ENCODE measurements at places on chromosomes 16 and 17.

DNA sequence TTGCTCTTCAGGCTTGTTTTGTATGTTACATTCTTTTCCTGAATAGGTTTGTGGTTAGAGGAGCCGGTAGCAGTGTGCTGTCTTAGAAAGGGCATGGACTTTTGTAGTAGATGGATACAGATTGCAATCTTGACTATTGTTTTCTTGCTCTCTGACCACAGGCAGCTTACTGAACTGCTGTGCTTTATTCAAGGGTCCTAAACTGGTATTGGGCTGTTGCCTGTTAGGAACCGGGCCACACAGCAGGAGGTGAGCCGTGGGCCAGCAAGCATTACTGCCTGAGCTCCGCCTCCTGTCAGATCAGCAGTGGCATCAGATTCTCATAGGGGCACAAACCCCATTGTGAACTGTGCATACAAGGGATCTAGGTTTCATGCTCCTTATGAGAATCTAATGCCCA is 373.9 kb downstream of the CPPED1 start:
- DNase-seq = no peak

GRCh38 chr17:64423881-64424280 is 25.0 kb upstream of the MILR1 start:
- no peak for DNase-seq

- DNase-seq = no peak
Observed at GRCh38 chr16:1701216-1701878, 4.6 kb upstream of the MAPK8IP3 start.

GRCh38 chr16:4327386-4328045 is 11.6 kb downstream of the GLIS2 start:
- peak; percentile 10 for DNase-seq

- peak; percentile 52 for DNase-seq
Observed at GRCh38 chr17:15502369-15503112, 35.1 kb upstream of the CDRT4 start.

DNA sequence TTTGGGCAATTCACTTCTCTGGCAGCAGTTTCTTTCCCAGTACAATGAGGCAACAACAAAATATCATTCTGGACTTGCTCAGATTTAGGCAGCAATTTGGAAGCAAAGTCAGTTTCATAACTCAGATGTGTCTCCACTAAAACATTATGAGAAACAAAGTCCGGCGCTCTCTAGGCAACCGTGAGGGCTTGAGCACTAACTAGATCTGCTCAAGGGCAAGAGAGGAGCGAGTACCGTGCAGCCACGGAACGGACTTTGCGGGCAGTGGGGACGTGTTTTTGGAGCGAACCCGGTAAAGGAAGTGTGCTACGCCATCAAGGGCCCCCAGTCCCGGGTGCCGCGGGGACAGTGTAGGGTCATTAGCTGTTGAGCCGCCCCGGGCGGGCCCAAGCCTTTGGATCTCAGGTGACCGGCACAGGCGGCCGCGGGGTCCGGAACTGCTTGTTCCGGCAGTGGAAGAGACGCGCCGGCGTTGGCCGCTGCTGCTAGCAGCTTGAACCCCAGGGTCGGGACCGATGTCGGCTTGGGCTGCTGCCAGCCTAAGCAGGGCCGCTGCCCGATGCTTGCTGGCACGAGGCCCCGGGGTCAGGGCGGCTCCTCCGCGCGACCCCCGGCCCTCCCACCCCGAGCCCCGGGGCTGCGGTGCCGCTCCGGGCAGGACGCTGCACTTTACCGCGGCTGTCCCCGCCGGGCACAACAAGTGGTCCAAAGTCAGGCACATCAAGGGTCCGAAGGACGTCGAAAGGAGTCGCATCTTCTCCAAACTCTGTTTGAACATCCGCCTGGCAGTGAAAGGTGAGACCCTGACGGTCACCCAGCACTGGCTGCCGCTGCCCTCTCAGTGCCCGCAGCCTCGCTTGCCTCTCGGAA is at the start of gene TACO1:
TACO1 (plus strand) TSS at position 327 of the 870 bp plus-strand sequence; CDS start at position 516, 189 bp downstream.
- DNase-seq = peak; percentile 72

DNA sequence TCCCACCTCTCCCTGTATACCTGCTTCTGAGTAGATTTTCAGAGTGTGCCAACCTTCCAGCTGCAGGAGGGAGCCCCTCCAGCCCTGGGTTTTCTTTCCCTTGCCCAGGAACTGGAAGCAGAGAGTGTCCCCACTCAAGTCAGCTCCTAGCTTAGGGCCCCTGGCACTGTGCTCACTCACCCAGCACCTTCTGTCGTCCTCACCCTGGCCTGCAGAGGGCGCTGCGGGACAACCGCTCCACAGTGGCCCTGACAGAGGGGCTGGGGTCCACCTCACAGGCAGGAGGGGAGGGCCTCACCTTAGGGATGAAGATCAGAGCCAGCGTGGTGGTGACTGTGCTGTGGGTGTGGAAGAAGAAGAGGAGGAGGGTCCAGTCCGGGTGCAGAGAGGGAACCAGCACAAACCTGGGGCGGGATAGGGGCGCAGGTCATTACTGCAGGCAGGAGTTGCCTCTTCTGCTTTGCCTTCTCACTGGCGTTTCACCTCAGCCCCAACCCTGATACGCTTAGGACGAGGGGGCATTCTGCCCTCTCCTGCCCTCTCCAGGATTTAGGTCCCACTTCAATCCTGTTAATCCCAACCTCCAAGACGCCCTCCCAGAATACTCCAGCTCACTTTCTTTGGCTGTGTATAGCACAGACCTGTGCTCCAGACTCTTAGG is 10.0 kb downstream of the GPR179 start:
- DNase-seq = peak; percentile 29

- no peak for DNase-seq
Observed at GRCh38 chr16:53511403-53512280, 8.6 kb upstream of the AKTIP start.

GRCh38 chr16:17014484-17015121 is 456.2 kb downstream of the XYLT1 start:
- no peak for DNase-seq

DNA sequence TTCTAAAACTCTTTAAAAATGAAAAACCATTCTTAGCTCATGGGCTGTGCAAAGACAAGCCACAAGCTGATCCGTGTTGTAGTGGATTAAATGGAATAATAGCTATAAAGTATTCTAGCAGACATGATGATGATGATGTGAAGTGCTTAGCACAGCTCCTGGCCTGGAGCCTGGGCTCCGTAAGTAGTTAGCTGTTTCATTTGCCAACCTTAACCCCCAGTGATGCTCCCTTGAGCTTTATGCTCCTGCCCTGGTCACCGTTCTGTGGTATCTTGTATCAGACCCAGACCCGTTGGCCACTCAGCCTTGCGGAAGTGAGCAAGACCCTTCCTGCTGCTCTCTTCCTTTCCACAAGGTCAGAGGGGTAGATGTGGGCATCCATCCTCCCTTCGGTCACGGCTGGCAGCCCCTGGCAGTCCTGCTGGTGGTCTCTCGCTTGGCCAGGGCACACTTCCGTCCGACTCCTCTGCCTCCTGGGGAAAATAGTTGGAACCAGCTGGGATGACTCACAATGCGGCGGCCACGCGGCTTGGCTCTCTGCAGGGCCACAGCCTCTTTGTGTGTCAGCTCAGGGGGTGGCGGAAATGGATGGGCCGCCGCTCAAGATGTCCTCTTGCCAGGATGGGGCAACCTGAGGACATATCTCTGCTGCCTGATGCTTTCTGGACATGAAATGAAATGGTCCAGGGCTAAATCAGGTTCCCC is 79.1 kb downstream of the GPR139 start:
- DNase-seq = no peak

DNA sequence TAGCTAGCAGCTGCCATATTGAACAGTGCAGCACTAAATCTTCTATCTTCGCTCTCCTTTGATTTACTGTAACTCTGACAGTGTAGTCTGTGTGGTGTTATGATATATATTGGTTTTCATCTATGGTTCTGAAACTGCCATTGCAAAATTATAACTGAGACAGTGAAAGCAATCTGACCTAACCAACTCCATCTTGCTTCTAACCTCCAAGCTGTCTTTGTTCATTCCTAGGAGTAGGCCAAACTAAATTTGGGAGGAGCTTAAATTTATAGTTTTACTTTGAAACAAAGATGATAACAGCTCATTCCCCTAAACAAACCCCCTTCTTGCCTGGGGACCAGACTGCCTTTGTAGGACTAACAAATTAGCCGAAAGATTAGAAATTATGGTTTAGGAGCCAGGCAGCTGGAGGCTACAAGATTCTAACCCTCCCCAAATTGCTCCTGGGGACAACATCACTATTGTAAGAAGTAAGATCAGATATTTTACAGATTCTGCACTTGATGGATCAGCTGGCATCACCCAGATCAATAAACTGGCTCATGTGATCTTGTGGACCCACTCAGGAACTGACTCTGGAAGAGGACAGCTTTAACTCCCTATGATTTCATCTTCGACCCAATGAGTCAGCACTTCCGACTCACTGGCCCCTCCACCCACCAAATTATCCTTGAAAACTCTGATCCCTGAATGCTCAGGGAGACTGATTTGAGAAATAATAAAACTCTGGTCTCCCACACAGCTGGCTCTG is 47.0 kb upstream of the FBXO47 start:
- DNase-seq = no peak

DNA sequence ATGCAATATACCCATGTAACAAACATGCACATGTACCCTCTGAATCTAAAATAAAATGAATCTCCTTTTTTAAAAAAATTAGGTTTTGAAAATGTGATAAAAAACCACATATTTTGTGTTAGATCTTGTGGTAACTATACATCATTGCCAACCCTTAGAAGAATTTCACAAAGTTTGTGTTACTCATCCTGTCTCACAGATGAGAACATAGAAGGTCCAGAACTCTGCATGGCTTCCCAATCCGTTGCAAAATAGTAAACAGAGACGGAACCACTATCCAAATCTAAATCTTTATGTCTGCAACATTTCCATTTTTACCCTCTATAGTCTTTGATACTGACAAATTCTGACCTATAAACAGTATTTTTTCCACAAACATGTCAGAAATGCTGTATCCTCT is 759.9 kb downstream of the KCNJ2 start:
- no peak for DNase-seq

GRCh38 chr16:8642146-8642545 is 20.6 kb downstream of the METTL22 start:
- no peak for DNase-seq

DNA sequence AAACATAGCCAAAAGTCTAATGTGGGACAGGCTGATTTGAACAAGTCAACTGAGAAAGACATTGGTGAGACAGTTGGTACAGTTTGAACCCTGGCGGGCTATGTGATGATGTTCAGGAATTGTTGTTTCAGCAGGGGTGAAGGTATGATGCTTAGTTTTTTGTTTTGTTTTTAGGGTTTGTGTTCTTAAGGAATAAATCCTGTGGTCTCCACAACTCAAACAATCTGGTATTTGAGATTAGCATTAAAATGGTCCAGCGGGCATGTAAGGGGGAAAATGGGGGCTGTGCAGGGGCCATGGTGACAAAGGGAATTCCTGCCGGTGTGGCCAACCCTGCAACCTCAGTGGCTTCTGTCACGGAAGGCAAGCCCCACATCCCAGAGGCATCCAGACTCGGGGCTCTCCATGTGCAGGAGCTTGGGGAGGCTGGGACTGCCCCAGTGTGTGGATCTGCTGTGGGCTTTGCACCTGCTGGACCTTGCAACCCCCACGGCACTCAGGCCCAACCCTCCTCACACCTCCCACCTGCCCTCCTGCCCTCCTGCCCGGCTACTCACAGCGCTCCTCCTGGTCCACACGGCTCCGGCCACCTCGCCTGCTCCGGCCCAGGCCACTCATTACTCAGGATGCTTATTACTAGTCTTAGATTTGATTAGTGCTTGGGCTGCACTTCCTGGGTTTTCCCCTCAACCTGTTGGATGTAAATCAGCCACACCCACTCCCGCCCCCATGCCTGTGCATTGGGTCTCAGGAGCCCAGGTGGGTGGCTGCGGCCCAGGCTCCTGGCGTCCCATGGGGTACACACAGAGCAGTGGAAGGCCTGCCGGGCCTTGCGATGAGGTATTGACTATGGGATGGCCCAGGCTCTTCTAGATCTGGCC is at the start of gene TNFRSF13B:
TNFRSF13B (minus strand) TSS at position 661 of the 881 bp plus-strand sequence; CDS start at position 618, 43 bp downstream.
- DNase-seq = no peak

GRCh38 chr17:68581863-68582645 is 19.1 kb downstream of the FAM20A start:
- DNase-seq = no peak

GRCh38 chr17:80998748-80999535 is 7.3 kb downstream of the CHMP6 start:
- DNase-seq = no peak

DNA sequence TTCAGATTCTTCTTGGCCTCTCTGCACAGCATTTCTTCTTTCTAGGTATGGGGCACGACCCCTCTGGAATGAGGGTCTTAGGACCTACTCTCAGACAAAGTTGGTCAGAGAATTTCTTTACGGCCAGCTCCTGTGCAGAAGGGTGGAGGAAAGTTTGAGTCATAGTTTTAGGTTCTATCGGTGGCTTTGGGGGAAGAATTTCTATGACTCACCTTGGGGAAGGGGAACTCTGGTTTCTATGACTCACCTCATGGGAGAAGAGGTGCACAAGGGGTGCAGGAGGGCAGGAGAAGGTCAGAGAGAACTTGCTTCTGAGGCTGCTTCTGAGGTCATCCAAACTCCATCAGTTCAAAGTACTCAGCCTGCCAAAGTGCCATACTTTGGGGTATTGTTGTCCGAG is 2.5 kb upstream of the ABCC12 start:
- DNase-seq = no peak

DNA sequence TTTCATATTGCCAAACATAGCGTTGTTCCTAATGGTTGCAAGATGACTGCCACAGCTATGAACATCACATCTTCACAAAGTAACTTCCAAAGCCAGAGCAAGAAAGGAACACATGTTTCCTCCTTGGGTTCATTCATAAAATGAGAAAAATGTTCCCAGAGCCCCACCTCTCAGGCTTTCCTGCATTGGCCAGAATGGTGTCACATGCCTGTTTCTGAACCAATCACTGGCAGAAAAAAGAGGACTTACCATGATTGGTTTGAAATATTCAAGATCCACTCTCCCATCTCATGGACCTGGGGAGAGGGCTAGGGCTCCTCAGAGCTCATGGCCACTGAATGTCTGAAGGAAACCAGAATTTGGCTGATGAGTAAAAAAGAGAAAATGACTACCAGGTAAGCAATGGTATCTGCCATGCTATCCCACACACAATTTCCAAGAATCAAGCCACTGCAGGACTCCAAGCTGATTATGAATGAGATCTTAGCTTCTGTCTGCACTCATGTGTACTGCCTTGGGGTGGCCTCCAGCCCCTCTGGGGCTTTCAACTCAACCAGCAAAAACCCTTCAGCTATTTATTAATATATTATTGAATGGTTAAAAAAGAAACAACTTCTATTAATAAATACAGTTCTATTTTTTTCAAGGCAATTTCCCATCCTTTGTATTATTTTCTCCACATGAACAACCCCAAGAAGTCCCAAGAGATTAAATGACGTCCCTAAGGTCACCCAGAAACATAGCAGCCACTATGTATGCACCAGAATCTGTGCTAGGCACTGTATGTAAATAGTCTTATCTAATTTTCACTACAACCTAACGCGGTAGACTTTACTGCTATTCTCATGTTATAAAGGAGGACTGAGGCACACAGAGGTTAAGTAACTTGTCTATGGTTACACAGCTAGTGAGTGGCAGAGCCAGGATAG is 61.4 kb upstream of the TMC5 start:
- DNase-seq = no peak

DNA sequence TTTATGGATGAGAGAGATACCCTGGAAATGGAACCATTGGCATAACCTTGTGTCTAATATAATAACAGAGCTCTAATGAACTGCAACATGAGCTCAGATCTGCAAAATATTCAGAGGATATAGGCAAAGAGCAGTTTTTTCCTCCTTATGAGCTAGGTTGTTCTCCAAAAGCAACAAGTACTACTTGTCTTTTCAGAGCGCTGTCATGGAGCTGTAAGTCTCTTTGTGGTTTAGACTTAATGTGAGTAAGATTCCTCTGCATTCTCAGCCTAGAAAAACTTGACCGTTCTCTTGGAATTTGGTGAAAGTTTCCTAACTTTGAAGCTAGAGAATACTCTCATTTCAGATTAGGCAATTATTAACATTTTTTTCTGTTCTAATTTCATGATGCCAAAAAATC is 85.2 kb downstream of the FTO start:
- DNase-seq = no peak
